ENCODE measurements at places on chromosomes 2 and 18.

GRCh38 chr18:75497576-75498235 lies 70.2 kb upstream of the SMIM21 start:
- no peak for DNase-seq

GRCh38 chr2:107093426-107093957 lies 207.5 kb upstream of the ST6GAL2 start:
- no peak for DNase-seq

DNA sequence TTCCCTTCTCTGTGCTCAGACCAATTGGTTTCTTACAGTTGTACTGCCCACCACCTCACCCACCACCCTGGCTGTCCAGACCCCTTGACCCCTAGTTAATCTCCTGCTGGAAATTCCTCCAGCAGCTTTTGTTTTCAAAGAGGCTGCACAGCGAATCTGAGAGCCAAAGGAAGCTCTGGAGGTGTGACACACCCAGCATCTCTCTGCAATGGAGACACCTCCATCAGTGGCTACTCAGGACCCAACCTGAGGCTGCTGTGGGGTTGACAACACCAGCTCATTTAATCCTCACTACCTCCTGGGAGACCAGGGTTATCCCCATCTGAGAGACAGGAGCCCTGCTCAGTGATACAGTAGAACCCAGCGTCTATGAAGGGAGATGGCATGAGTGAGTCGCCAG lies 86.4 kb downstream of the BIN1 start:
- no peak for DNase-seq

- no peak for DNase-seq
Measured at GRCh38 chr18:58674159-58674558, 2.9 kb downstream of the MALT1 start.

GRCh38 chr2:202337151-202337550 lies 39.0 kb upstream of the BMPR2 start:
- no peak for DNase-seq

- peak; percentile 8 for DNase-seq
Measured at GRCh38 chr2:2181493-2181892, 149.6 kb downstream of the MYT1L start.

- DNase-seq: no peak
Measured at GRCh38 chr2:215529271-215529670, 93.4 kb upstream of the FN1 start.

DNA sequence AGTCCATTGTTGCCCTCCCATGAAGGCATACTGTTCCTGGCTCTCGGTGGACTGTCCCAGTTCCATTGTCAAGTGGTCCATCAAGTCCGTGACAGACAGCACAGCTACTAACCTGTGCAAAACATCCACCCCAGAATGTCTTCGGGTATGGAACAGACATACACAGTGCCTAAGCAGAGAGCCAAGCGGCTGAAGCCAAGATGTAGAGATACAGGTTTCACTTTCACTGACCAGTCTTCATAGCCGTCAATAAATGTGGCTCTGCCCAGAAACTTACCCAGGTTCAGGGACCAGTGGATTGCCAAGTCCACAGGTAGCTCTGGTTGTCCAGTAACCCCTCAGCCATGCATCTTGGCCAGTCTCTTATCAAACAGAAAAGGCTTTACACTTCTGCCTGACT lies 10.7 kb upstream of the PAPOLG start:
- DNase-seq: no peak
